ENCODE measurements at places on chromosomes 3 and 15. TPM values are rescaled to one million over a fixed set of nuclear protein-coding genes. Genes with fewer than 3 reads are reported as not detected.

GRCh38 chr15:49380912-49381311, 42.1 kb upstream of the FGF7 start:
- no peaks in the 10 kb centered on the region for H3K27me3 ChIP-seq
- H3K4me3 ChIP-seq = no peak overlapping the region
- no peaks in the 10 kb centered on the region for H3K4me1 ChIP-seq
- DNase-seq = no peak
- H3K36me3 ChIP-seq = no peaks in the 10 kb centered on the region
- H3K27ac ChIP-seq = no peak overlapping the region

GRCh38 chr3:136464502-136464901, 214.4 kb downstream of the PCCB start:
- peaks cover 11% of the 10 kb centered on the region for H3K36me3 ChIP-seq
- no peaks in the 10 kb centered on the region for H3K4me1 ChIP-seq
- DNase-seq = no peak

GRCh38 chr3:121757812-121758545, 8.4 kb upstream of the GOLGB1 start:
- H3K4me1 ChIP-seq = no peaks in the 10 kb centered on the region
- no peak for DNase-seq
- H3K36me3 ChIP-seq = no peaks in the 10 kb centered on the region
- H3K4me3 ChIP-seq = no peak overlapping the region
- no peak overlapping the region for H3K27ac ChIP-seq

The ZBTB20 gene
- 58.3 TPM for total RNA-seq

The NOX5 gene
- total RNA-seq = not detected

GRCh38 chr3:24160424-24161095, 215.5 kb downstream of the NR1D2 start:
- H3K4me3 ChIP-seq = no peak overlapping the region
- DNase-seq = no peak
- no peak overlapping the region for H3K27ac ChIP-seq

DNA sequence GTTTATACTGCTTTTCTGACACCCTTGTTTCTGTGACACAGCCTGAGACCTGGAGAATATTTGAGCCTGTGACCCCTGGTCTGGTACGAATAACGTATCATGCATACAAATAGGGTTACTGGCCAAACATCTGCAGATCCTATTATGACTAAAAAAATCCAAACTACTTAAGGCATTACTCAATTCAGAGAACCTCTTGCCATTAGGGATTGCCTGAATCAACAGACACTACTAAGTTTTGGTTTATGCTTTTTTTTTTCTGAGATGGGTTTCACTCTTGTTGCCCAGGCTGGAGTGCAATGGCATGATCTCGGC, 35.4 kb downstream of the OSBPL10 start:
- no peak for DNase-seq
- no peak overlapping the region for H3K4me3 ChIP-seq
- no peaks in the 10 kb centered on the region for H3K36me3 ChIP-seq
- H3K27ac ChIP-seq = peak overlapping the region; percentile 44
- H3K4me1 ChIP-seq = peaks cover 7% of the 10 kb centered on the region

- no peaks in the 10 kb centered on the region for H3K4me1 ChIP-seq
- no peak for DNase-seq
- no peaks in the 10 kb centered on the region for H3K36me3 ChIP-seq
- H3K27me3 ChIP-seq = peaks cover 3% of the 10 kb centered on the region
Measured at GRCh38 chr15:51163843-51164242, 69.1 kb upstream of the TNFAIP8L3 start.

- no peak overlapping the region for H3K4me3 ChIP-seq
- H3K4me1 ChIP-seq = no peaks in the 10 kb centered on the region
- H3K27me3 ChIP-seq = no peaks in the 10 kb centered on the region
- H3K27ac ChIP-seq = no peak overlapping the region
- DNase-seq = no peak
Measured at GRCh38 chr15:66097151-66098021, 156.2 kb downstream of the MEGF11 start.

DNA sequence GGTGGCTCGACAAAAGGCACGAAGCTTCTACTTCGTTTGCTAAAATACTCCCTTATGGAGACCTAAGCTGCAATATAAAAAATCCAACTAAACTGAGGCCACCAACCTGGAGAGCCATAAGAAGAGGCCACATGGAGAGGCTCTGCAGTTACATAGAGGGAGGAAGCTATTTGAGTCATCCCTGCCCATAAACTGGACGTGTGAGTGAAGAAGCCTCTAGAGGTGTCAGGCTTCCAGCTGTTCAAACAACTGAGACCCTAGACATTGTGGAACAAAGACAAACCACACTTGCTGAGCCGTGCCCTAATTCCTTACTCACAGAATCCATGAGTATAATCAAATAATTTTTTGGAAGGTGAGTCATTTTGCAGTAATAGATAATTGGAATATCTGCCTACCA, 50.2 kb upstream of the GMNC start:
- H3K36me3 ChIP-seq = no peaks in the 10 kb centered on the region
- no peaks in the 10 kb centered on the region for H3K27me3 ChIP-seq
- H3K4me1 ChIP-seq = no peaks in the 10 kb centered on the region
- H3K4me3 ChIP-seq = no peak overlapping the region
- no peak for DNase-seq

The PLSCR1 gene
- total RNA-seq = 35.2 TPM

- DNase-seq = no peak
- H3K4me3 ChIP-seq = no peak overlapping the region
- H3K36me3 ChIP-seq = no peaks in the 10 kb centered on the region
- no peak overlapping the region for H3K27ac ChIP-seq
- H3K27me3 ChIP-seq = no peaks in the 10 kb centered on the region
- H3K4me1 ChIP-seq = no peaks in the 10 kb centered on the region
Measured at GRCh38 chr3:136109499-136109898, 86.6 kb downstream of the MSL2 start.

All from natural killer cell (primary cell).